CD4-positive, alpha-beta T cell (primary cell): ENCODE measurements at places on chromosomes 12 and 14.
A peak's percentile ranks its signal among the peaks of the same experiment; 100 is the strongest.

- no peak overlapping the region for H3K4me3 ChIP-seq
- H3K4me1 ChIP-seq, result no peaks in the 10 kb centered on the region
- no peaks in the 10 kb centered on the region for H3K36me3 ChIP-seq
- H3K27me3 ChIP-seq, result no peaks in the 10 kb centered on the region
Observed at GRCh38 chr14:77808250-77808649, 8.3 kb downstream of the ADCK1 start.

DNA sequence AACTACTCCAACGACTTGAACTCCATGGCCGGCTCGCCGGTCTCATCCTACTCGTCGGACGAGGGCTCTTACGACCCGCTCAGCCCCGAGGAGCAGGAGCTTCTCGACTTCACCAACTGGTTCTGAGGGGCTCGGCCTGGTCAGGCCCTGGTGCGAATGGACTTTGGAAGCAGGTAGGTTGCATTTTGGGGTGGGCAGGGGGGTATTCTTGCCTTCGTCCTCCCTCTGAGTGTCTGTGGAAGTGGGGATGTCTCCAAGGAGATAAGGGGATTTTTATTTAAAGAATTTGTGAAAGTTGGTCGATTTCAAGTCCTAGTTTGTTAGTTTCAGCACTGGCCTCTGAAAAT lies 1.3 kb downstream of the ASCL1 start:
- peaks cover 16% of the 10 kb centered on the region for H3K4me1 ChIP-seq
- H3K27me3 ChIP-seq, result peaks cover 94% of the 10 kb centered on the region
- no peak overlapping the region for H3K27ac ChIP-seq
- DNase-seq, result no peak
- no peaks in the 10 kb centered on the region for H3K36me3 ChIP-seq

DNA sequence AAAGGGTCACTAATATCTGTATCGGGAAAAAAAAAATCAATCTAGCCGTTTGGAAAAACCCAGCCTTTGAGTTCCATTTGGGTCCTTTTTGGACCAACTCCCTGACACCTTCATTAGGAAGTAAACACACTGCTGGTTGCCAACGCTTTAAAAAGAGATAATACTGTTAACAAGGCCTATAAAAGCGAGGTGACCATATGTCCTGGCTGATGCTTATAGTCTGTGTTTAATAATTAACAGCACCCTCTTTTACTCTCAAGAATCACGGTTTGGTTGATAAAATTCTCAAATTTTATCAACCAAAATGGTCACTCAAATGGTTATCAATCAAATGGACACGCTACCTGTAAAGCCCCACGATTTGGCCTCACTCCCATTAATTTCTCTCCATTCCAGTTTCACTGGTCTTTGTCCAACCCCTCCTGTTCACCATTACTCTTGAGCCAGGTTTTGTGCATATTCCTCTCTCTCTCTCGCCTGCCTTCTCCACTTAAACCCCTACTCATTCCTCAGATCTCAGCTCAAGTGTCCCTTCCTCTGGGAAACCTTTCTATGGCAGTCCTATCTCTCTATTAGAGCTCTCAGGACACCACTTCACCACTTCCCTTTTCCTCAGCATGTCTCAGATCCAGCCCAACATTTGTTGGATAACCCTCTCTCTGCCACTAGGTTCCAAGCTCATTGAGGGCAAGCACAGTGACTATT lies 9.5 kb downstream of the BTG1 start:
- H3K4me3 ChIP-seq, result peak overlapping the region; percentile 94
- peak overlapping the region; percentile 62 for H3K27ac ChIP-seq
- no peaks in the 10 kb centered on the region for H3K27me3 ChIP-seq
- peaks cover 18% of the 10 kb centered on the region for H3K36me3 ChIP-seq
- H3K4me1 ChIP-seq, result peaks cover 31% of the 10 kb centered on the region

DNA sequence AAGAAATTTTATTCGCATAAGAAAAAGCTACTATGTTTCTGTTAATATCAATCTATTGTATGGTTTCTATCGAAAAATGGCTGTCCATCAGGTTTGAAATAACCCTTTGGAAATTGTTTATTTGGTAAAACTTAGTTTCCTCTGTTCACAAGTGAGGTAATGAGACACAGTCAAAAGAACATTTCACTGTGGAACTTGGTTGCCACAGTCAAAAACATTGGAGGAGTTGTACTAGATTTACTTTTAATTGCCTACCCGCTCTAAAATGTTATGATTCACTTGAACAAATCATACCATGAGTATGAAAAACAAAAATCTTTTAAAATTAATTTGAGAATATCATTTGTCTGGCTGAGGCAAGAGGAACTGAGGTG lies 46.5 kb downstream of the ITPR2 start:
- peaks cover 7% of the 10 kb centered on the region for H3K36me3 ChIP-seq
- H3K4me1 ChIP-seq, result no peaks in the 10 kb centered on the region
- no peak overlapping the region for H3K27ac ChIP-seq

DNA sequence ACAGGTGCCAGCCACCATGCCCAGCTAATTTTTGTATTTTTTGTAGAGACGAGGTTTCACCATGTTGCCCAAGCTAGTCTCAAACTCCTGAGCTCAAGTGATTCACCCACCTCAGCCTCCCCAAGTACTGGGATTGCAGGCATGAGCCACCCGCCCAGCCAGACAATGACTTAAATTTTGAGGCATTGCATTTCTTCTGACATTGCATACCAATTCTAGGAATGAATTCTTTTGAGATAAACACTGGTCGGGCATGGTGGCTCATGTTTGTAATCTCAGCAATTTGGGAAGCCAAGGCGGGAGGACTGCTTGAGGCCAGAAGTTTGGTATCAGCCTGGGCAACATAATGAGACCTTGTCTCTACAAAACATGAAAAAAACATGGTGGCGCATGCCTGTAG lies 2.5 kb upstream of the CELA1 start:
- H3K36me3 ChIP-seq, result peaks cover under 1% of the 10 kb centered on the region
- peaks cover 5% of the 10 kb centered on the region for H3K4me1 ChIP-seq
- no peak overlapping the region for H3K27ac ChIP-seq

DNA sequence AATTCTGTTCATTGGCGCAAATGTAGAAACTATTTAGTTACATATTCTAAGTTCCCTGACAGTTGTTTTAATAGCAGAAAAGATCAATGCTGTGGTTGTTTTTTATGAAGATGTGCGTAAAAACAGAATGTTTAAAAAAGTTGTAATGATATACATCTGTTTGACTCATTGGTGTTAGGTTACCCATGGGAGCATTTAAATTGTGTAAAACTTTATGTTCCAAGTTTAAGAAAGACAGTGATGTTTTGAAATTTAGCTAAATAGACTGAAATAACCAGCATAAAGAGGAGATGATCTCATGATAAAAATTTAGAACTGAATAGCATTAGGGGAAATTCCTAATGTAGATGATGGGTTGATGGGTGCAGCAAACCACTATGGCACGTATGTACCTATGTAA lies 3.6 kb downstream of the PELI2 start:
- no peaks in the 10 kb centered on the region for H3K36me3 ChIP-seq
- no peak overlapping the region for H3K27ac ChIP-seq
- H3K4me1 ChIP-seq, result peaks cover 19% of the 10 kb centered on the region

GRCh38 chr12:54479421-54479820 lies 6.0 kb upstream of the GTSF1 start:
- no peak overlapping the region for H3K4me3 ChIP-seq
- DNase-seq, result no peak
- no peak overlapping the region for H3K27ac ChIP-seq
- H3K27me3 ChIP-seq, result no peaks in the 10 kb centered on the region
- H3K4me1 ChIP-seq, result no peaks in the 10 kb centered on the region

- no peak for DNase-seq
- H3K4me3 ChIP-seq, result no peak overlapping the region
- no peaks in the 10 kb centered on the region for H3K36me3 ChIP-seq
- no peak overlapping the region for H3K27ac ChIP-seq
Observed at GRCh38 chr14:101125719-101126651, 222.5 kb upstream of the RTL1 start.

DNA sequence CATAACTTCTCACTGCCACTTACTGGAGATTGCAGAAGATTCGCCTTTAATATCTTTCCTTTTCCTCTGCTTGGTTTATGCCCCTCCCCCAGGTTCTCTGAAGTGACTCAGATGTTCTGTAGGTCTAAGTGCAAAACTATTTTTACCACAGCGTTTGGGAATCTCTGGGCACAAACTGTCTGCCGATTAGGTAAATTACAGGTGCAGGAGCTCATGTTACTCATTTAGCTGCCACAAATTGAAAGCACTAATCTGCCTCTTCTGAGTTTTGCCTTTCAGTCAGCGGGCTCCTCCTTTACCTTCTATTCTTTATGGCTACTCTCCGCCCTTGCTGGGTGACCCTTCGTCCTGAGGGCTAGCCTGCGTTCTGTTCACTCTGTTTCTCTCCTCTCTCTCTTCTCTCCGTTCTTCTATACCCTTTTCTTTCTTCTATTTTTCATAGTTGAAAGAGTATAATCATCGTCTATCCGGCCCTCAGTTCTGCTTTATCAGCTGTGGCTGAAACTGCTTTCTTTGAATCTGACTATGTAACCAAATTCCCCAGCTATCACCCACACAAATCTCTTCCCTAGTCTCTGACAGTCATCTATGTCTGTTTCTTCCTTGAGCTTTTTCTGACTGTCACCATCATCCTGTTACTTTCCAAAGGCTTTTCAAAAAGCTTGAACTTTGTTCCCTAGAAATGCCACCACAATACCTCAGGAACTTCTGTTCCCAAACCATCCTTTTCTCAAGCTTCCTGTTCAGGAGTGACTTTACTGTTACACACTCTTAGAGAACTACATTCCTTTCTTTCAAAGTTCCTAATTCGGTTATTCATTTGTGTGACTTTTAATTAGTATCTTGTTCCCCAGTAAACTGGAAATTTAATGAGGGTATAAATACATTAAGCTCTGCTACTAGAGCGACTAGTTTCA lies 4.3 kb upstream of the MYF6 start:
- no peak overlapping the region for H3K4me3 ChIP-seq
- peaks cover 7% of the 10 kb centered on the region for H3K27me3 ChIP-seq
- DNase-seq, result no peak
- H3K27ac ChIP-seq, result no peak overlapping the region
- no peaks in the 10 kb centered on the region for H3K36me3 ChIP-seq

DNA sequence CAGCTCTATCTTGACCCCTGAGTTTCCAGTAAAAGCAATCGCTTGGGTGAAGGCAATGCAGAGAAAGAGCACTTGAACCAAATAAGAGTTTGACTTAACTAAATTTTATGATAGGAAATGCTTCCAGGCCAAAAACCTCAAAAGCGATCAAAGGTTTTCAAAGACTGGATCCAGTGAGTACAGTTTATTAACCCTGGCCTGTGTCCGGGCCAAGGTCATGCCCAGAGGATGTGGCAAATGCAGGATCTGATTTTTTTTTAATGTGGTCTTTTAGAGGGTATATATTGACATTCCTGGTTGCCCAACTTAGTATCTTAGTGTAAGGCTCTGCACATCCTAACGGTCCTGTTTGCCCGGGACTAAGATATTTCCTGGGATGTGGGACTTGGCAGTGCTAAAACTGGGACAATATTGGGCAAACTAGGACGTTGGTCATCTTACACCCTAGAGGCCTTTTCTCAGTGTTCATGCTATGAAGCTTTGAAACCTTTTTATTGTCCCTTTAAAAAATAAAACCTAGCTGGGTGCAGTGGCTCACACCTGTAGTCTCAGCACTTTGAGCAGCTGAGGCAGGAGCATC lies 40.1 kb upstream of the TMED10 start:
- H3K4me3 ChIP-seq, result no peak overlapping the region
- peaks cover 21% of the 10 kb centered on the region for H3K4me1 ChIP-seq
- no peaks in the 10 kb centered on the region for H3K36me3 ChIP-seq
- no peak overlapping the region for H3K27ac ChIP-seq

DNA sequence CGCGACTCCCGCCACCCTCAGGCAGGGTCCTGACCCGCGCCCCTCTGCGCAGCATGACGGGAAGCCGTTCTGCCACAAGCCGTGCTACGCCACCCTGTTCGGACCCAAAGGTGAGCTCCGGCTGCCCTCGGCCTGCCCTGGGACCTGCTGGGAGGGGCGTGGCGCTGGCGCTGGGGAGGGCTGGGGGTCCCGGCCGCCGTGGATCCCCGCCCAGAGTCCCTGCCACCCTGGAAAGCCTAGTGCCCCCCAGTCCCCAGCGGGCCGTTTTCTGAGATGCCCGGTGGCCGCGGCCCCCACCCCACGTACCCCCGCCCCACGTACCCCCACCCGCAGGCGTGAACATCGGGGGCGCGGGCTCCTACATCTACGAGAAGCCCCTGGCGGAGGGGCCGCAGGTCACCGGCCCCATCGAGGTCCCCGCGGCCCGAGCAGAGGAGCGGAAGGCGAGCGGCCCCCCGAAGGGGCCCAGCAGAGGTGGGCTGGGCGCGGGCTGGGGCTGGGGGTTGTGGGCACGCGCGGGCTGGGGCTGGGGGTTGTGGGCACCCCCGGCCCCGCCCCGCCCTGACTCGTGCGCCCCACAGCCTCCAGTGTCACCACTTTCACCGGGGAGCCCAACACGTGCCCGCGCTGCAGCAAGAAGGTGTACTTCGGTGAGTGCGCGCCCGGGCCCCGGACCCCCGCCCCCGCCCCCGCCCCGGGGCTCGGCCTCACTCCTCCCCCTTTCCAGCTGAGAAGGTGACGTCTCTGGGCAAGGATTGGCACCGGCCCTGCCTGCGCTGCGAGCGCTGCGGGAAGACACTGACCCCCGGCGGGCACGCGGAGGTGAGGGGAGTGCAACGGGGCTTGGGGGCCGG lies 4.0 kb downstream of the CRIP2 start:
- DNase-seq, result peak; percentile 45
- H3K4me1 ChIP-seq, result peaks cover 89% of the 10 kb centered on the region
- H3K4me3 ChIP-seq, result no peak overlapping the region
- no peaks in the 10 kb centered on the region for H3K36me3 ChIP-seq
- H3K27me3 ChIP-seq, result peaks cover 10% of the 10 kb centered on the region

- H3K27me3 ChIP-seq, result peaks cover 2% of the 10 kb centered on the region
- H3K4me3 ChIP-seq, result peak overlapping the region; percentile 34
- DNase-seq, result no peak
- peaks cover 15% of the 10 kb centered on the region for H3K36me3 ChIP-seq
Observed at GRCh38 chr12:113154351-113154973, 4.9 kb downstream of the CFAP73 start.

DNA sequence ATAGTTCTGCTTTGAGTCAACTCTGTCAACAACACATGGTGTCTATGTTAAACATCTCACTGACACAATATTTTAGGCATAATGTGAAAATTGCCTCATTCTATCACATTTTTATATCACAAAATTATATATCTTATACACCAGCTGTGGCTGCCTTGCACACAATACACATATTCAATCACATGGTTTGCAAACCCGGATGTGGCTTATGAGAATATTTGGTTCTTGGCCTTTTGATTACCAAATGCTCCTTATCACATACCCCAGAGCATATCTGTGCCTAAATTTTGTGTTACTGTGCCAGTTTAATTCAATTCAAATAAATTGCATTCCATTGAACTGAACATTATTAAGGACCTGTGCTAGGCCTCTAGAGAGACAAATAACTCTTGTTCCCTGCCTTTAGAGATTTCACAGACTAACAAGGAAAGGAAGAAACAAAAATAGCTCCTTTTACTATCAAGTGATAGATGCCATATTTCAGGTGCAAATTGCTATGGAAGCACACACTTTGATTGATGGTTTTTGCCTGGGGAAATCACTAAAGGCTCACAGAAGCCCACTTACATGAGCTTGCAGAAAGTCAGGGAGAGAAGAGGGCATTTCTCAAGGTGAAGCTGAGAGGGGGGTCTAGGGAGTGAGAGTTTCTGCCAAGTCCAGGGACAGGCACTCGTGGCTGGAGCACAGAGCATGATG lies 63.4 kb downstream of the PPP1R36 start:
- H3K4me3 ChIP-seq, result no peak overlapping the region
- H3K4me1 ChIP-seq, result no peaks in the 10 kb centered on the region
- DNase-seq, result no peak
- H3K36me3 ChIP-seq, result no peaks in the 10 kb centered on the region

GRCh38 chr14:106286697-106287290 lies 760.4 kb downstream of the TMEM121 start:
- H3K36me3 ChIP-seq, result no peaks in the 10 kb centered on the region
- H3K4me3 ChIP-seq, result no peak overlapping the region
- no peak overlapping the region for H3K27ac ChIP-seq
- no peak for DNase-seq
- peaks cover 4% of the 10 kb centered on the region for H3K27me3 ChIP-seq
